ENCODE measurements at places on chromosomes 3 and 15.

DNA sequence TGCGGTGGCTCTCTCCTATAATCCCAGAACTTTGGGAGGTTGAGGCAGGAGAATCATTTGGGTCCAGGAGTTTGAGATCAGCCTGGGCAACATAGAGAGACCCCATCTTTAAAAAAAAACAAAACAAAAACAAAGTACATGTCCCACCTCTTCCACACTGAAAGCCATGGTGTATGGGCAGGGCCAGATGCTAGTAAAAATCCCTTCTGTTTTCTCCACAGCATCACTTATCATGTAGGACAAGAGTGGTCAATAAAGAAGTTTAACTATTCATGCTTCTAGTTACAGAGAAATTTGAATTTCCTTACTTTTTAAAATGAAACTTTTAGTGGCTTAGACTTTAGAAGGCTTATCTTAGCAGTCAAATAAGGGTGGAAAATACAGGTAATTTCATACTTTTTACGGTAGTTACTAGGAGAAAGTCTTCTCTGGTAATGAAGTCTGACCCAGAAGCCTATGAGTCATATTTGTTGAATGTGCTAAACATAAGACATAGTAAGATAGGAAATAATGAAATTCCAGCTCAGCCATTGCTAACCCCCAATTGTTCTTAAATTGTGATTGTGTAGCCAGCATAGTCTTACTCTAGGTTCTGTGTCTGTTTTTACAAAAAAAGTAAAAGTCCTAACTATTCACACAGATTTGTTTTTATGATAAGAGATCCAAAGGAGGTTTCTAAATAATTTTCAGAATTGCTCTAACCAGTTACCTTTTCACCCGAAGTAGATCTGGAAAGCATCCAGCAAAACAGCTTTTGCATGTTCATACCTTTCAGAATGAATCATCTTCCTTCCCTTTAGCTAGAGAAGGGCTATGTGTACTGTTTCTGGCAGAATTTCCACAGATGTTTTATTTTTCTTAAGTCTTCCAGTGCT lies 16.4 kb upstream of the ZNF609 start:
- DNase-seq: no peak
- no peaks in the 10 kb centered on the region for H3K4me1 ChIP-seq
- no peaks in the 10 kb centered on the region for H3K27me3 ChIP-seq
- H3K27ac ChIP-seq: no peak overlapping the region
- no peak overlapping the region for H3K4me3 ChIP-seq
- H3K36me3 ChIP-seq: no peaks in the 10 kb centered on the region

DNA sequence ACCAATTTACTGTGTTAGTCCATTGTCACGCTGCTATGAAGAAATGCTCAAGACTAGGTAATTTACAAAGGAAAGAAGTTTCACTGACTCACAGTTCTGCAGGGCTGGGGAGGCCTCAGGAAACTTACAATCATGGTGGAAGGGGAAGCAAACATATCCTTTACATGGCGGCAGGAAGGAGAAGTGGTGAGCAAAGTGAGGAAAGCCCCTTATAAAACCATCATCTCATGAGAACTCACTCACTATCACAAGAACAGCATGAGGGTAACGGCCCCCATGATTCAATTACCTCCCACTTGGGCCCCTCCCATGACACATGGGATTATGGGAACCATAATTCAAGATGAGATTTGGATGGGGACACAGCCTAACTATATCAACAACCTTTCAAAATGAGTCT lies 20.2 kb downstream of the USF3 start:
- no peak for DNase-seq
- H3K4me3 ChIP-seq: no peak overlapping the region
- H3K27ac ChIP-seq: no peak overlapping the region
- H3K27me3 ChIP-seq: no peaks in the 10 kb centered on the region
- no peaks in the 10 kb centered on the region for H3K4me1 ChIP-seq

GRCh38 chr3:190706582-190706981 lies 155.9 kb downstream of the GMNC start:
- H3K27ac ChIP-seq: no peak overlapping the region
- no peaks in the 10 kb centered on the region for H3K27me3 ChIP-seq
- no peak for DNase-seq
- no peaks in the 10 kb centered on the region for H3K36me3 ChIP-seq
- H3K4me1 ChIP-seq: no peaks in the 10 kb centered on the region

DNA sequence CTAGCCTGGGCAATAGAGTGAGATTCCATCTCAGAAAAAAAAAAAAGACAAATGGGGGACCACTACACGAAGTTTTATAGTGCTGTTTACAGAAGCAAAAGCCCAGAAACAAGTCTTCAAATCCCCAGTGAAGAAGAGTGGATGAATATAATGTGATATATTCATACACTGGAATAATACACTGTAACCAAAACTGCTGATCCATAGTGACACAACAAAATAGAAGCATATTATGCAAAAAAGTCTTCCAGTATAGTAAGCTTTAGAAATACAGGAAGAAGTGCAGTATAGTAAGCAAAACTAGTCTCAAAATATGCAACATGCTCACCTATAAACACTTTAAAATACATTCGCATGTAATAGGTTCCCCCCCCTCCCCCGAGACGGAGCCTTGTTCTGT lies 11.9 kb upstream of the FAH start:
- no peaks in the 10 kb centered on the region for H3K36me3 ChIP-seq
- DNase-seq: no peak
- no peak overlapping the region for H3K4me3 ChIP-seq
- H3K27ac ChIP-seq: no peak overlapping the region
- no peaks in the 10 kb centered on the region for H3K4me1 ChIP-seq
- H3K27me3 ChIP-seq: no peaks in the 10 kb centered on the region

DNA sequence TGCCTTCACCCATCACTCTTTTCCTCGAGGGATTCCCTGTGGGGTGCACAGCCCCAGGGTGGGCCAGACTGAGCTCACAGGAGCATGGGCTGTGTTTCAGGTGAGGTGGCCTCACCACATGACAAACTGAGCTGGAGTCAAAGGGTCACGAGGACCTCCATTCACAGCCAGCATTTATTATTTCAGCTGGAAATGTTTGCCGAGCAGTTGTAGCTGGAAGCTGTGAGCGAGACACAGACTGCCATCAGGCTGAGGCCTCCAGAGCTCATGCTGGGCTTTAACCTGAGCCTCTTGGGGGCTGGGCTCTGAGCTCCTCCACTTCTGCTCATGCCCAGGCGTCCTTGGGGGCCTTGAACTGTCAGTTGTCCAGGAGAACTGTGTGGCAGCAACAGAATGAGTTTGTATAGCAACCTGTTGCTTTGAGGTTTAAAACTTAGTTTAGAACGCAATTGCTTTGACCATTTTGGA lies 57.5 kb downstream of the FLNB start:
- DNase-seq: peak; percentile 53
- no peak overlapping the region for H3K4me3 ChIP-seq
- H3K4me1 ChIP-seq: peaks cover 5% of the 10 kb centered on the region
- H3K27me3 ChIP-seq: no peaks in the 10 kb centered on the region
- no peaks in the 10 kb centered on the region for H3K36me3 ChIP-seq

- H3K27ac ChIP-seq: no peak overlapping the region
- no peak overlapping the region for H3K4me3 ChIP-seq
- no peaks in the 10 kb centered on the region for H3K36me3 ChIP-seq
- H3K27me3 ChIP-seq: no peaks in the 10 kb centered on the region
Observed at GRCh38 chr3:11774296-11774877, 72.3 kb downstream of the TAMM41 start.

Data from mesendoderm (in vitro differentiated cells).